ENCODE measurements at places on chromosomes 6 and 20. TPM values are rescaled to one million over a fixed set of nuclear protein-coding genes. Genes with fewer than 3 reads are reported as not detected.

Gene VSX1
- total RNA-seq, result not detected

Gene TNXB
- total RNA-seq, result 1.1 TPM

Gene INSM1
- total RNA-seq, result not detected

Gene FOXQ1
- not detected for total RNA-seq

Gene MACROD2
- 0.38 TPM for total RNA-seq

Gene SLC35D3
- not detected for total RNA-seq
